A549 treated with RU486 at 1 μM for 4 hours (cell line): ENCODE measurements at places on chromosomes 7 and 10. TPM values are rescaled to one million over a fixed set of nuclear protein-coding genes. Genes with fewer than 3 reads are reported as not detected.

SNCG gene
- total RNA-seq: 9.3 to 15.3 TPM (median 13.4 TPM) in 5 replicates

MBL2 gene
- total RNA-seq: not detected in 5 replicates

CALML5 gene
- not detected in 5 replicates for total RNA-seq

HOXA5 gene
- 2.8 to 7.5 TPM (median 6.6 TPM) in 5 replicates for total RNA-seq

CPSF4 gene
- 34.5 to 45.3 TPM (median 44.5 TPM) in 5 replicates for total RNA-seq

WDR86 gene
- total RNA-seq: 0.18 to 0.22 TPM (median 0.19 TPM) in 3 of 5 replicates, not detected in the others

INHBA gene
- total RNA-seq: 0.82 to 1.7 TPM (median 1.1 TPM) in 5 replicates

CYP3A7 gene
- not detected in 5 replicates for total RNA-seq

FANK1 gene
- 2.4 to 3.8 TPM (median 3.0 TPM) in 5 replicates for total RNA-seq

ZNF33A gene
- 6.9 to 8.9 TPM (median 7.3 TPM) in 5 replicates for total RNA-seq

FXYD4 gene
- total RNA-seq: not detected in 5 replicates

CXCL12 gene
- 0.15 to 0.17 TPM in 2 of 5 replicates, not detected in the others for total RNA-seq

MYOF gene
- total RNA-seq: 180 to 248 TPM (median 210 TPM) in 5 replicates

PNLIPRP1 gene
- not detected in 5 replicates for total RNA-seq

BMPER gene
- 6.3 to 8.6 TPM (median 7.3 TPM) in 5 replicates for total RNA-seq

SDHAF3 gene
- total RNA-seq: 17.3 to 49.9 TPM (median 23.3 TPM) in 5 replicates

YKT6 gene
- total RNA-seq: 111 to 125 TPM (median 118 TPM) in 5 replicates

LIPM gene
- total RNA-seq: not detected in 5 replicates

NACAD gene
- 0.12 to 0.48 TPM (median 0.29 TPM) in 5 replicates for total RNA-seq
